B cell (primary cell): ENCODE measurements at places on chromosomes 2 and 18. TPM values are rescaled to one million over a fixed set of nuclear protein-coding genes. Genes with fewer than 3 reads are reported as not detected.

- H3K36me3 ChIP-seq, result no peaks in the 10 kb centered on the region
- no peak overlapping the region for H3K4me3 ChIP-seq
- H3K27ac ChIP-seq, result no peak overlapping the region
- DNase-seq, result no peak
Measured at GRCh38 chr2:208584378-208584985, 177.9 kb downstream of the PTH2R start.

DNA sequence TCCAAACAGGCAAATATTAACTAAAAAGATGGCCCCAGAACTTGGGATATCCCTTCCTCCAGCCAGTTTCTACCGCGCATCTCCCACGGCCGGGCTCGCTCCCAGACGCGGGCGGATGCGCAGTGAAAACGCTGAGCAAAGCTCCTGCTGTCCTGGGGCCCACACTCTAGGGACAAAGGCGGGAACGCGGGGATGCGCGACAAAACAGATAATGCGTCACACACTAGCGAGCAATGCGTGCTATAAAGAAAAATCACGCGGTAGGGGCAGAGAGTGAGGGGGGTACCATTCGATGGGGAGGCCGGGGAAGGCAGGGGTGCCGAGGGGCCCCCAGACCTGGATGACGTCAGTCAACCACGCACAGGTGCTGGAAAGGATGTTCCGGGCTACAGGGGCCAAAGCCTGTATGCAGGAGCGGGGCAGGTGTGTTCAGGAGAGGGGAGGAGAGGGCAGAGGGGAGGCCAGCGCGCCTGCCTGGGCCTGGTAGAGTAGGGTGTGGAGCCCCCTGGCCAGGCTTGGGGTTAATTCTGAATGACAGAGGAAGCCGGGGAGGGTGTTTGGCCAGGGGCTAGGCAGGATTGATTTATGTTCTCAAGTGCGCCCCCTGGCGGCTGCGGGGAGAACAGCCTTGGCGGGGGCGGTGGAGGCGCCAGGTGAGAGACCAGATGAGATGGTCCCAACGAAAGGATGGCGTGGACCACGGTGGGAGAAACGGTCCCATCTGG is 14.9 kb upstream of the ITM2C start:
- no peak overlapping the region for H3K4me3 ChIP-seq
- peaks cover 5% of the 10 kb centered on the region for H3K4me1 ChIP-seq
- H3K36me3 ChIP-seq, result no peaks in the 10 kb centered on the region
- no peaks in the 10 kb centered on the region for H3K27me3 ChIP-seq
- no peak overlapping the region for H3K27ac ChIP-seq

ZNF396 gene
- total RNA-seq, result 3.2 and 4.8 TPM in 2 replicates

LTBP1 gene
- 0.17 and 0.69 TPM in 2 replicates for total RNA-seq

GRCh38 chr2:25664183-25664964 is 9.0 kb downstream of the DTNB start:
- no peaks in the 10 kb centered on the region for H3K4me1 ChIP-seq
- no peak overlapping the region for H3K4me3 ChIP-seq
- H3K27ac ChIP-seq, result no peak overlapping the region
- H3K36me3 ChIP-seq, result no peaks in the 10 kb centered on the region
- H3K27me3 ChIP-seq, result no peaks in the 10 kb centered on the region
- peak; percentile 61 for DNase-seq

DNPEP gene
- total RNA-seq, result 91.1 and 91.7 TPM in 2 replicates

REL gene
- total RNA-seq, result 283 and 297 TPM in 2 replicates
